Hepatic stellate cell (primary cell): ENCODE measurements at places on chromosomes 5 and 9.

- no peak for DNase-seq
Measured at GRCh38 chr9:126894052-126894603, 20.5 kb upstream of the RALGPS1 start.

GRCh38 chr5:158364367-158364766, 505.4 kb upstream of the CLINT1 start:
- no peak for DNase-seq

- no peak for DNase-seq
Measured at GRCh38 chr5:75368391-75368790, 31.4 kb downstream of the HMGCR start.

DNA sequence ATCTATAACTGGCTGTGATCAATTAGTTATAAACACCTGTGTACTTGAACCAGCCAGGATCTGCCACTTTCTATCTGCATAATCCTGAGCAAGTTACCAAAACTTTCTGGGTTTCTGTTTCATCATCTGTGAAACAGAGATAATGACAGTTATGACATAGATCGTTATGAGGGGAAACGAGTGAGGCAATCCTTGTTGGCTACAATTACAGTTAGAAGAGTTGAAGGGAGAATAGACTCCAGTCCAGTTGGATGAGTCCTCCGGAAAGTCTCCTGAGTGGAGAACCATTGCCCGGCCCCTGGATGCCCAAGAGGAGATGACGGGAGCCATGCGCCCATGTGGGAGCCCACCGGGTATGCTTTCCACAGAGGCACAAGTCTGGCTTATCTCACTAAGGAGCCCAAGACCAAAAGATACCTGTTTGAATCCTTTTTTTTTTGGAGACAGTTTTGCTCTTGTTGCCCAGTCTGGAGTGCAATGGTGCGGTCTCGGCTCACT, 4.5 kb downstream of the PDE6A start:
- DNase-seq = no peak

GRCh38 chr9:8115570-8115969, 316.0 kb upstream of the DMAC1 start:
- DNase-seq = no peak

DNA sequence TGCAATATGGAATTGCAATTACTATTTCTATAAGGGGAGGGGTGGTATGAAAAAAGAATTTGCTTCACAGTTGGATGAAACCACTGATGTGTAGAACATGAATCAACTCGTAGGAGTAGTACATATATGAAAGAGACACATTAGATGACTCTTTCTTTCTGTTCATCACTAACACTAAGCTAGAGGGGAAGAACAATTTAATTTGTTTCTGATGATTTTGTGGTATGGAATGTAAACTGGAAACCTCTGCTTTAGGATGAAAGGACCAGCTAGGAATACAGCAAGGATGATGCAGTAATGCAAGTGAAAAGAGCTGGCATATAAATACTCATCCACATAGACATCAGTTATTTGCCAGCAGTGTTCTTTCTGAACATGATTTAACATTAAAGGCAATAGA, 113.4 kb downstream of the PAPPA start:
- DNase-seq = no peak
